CD4-positive, alpha-beta memory T cell (primary cell): ENCODE measurements at places on chromosomes 1 and 21.

DNA sequence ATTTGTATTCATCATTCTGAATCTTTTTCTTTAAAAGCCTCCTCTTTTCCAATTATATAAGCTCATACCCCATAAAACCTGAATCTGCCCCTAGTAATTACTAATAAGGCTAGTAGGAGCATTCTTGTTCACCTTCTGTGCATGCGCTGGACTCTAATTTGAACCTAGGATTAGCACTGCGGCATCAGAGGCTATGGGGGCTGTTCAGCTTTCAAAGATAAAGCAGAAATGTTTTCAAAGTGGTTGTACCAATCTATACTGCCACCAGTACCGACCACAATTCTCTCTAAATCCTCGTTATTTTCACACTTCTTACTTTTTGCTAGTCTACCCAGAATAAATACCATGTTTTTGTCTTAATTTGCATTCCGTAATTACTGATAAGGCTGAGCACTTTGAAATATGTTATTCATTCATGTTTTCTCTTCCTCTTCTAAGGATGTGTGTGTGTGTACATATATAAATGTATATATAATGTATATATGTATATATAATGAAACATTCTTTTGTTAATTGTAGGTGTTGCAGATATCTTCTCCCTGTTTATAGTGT, 1.6 kb upstream of the DDX59 start:
- no peak for DNase-seq

GRCh38 chr1:195744256-195744655, 864.0 kb downstream of the KCNT2 start:
- no peak for DNase-seq

GRCh38 chr1:162709870-162710269, 77.6 kb downstream of the DDR2 start:
- DNase-seq = no peak

- DNase-seq = no peak
Observed at GRCh38 chr1:226964611-226965486, 24.8 kb downstream of the COQ8A start.

- DNase-seq = no peak
Observed at GRCh38 chr1:50268049-50268448, 155.2 kb downstream of the DMRTA2 start.

DNA sequence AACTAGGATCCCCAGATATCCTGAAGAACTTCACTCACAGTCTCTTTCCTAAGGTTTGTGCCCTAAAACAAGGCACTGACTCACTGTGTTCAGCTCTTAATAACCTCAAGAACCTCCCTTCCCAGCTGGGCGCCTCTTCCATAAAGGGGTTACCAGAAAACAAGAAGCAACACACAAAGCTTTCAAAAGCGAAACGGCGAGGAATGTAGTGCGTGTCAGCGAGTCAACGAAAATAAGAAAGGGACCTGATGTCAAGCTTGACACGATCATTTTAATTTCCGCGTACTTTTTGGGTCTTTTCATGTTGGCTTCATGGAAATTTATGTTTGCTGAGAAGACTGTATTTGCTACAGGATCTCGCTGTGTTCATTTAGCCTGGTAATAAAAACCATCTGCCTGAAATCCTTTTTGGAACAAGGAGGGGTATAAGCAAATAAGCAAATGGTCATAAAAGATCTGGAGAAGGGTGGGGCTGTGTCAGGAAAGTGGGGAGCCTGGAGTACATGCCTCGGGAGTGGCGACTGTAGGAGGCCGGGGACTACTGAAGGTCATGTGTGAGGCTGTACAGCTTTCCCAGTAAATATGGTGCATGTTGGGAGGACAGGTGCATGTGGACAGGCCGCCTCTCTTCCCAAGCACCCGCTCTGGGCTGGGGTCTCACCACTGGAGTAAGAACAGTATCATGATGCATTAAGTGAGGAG, 11.4 kb upstream of the CLDN14 start:
- no peak for DNase-seq

GRCh38 chr1:2392686-2393085, 1.0 kb downstream of the RER1 start:
- DNase-seq = no peak

DNA sequence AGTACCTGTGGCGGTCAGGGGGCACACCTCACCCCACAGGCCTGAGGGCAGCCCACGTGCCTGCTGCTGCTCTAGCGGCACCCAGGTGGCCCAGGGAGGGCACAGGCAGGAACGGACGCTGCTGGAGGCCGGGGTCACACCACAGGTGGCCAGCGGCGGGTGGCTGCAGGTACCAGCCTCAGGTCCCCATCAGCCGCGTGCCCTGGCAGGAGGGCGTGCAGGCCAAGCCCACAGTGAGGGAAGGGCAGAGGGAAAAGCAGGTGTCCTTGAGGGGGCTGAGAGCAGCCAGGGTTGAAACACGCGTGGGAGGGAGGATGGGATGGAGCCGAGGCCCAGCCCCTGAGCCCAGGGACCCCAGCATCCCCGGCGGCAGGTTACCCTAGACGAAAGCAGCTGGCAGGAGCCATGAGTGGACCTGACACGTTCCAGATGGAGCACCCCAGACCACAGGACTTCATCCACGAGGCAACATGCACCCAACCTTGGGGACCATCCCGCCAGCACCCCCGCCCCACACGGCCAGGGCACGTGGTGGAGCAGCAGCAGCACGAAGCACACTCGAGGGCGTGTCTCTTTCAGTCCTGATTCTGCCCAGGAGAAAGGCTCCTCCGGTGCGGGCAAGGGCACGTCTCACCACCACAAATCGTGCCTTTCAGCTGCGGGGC, 3.7 kb downstream of the SLC19A1 start:
- DNase-seq = no peak
